Ovary (tissue), 10 donors: ENCODE measurements at places on chromosomes 2 and 18. TPM values are rescaled to one million over a fixed set of nuclear protein-coding genes. Genes with fewer than 3 reads are reported as not detected.

DNA sequence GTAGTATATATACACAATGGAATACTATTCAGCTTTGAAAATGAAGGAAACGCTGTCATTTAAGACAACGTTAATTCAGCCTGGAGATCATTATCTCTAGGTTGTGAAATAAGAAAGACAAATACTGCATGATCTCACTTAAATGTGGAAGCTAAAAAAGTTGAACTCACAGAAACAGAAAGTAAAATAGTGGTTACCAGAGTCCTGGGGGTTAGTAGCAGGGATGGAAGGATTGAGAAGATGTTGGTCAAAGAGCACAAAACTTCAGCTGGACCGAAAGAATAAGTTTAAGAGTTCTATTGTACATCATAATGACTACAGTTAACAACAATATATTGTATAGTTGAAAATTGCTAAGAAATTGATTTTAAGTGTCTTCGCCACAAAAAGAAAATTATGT, 670.3 kb downstream of the NR4A2 start:
- H3K36me3 ChIP-seq: no peaks in the 10 kb centered on the region
- H3K4me3 ChIP-seq: no peak overlapping the region
- no peak overlapping the region for H3K27ac ChIP-seq
- H3K4me1 ChIP-seq: no peaks in the 10 kb centered on the region
- no peak for DNase-seq

DNA sequence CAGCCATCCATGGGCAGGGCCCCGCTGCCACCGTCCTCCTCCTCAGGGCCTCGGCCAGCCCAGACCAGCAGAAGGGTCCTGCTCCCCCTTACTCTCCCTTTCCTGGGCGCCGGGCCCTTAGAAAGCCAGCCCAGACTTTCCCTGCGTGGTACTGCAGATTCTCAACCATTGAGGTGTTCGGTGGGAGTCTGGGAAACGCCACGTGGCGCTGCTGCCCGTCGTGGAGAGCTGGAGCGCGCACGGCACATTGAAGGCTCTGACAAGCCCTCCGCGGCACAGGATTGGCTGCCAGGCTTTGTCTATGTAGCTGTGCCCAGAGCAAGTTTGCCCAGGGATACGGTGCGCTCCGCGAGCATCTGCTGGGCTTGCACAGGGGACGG, 10.4 kb upstream of the KLHL30 start:
- no peaks in the 10 kb centered on the region for H3K27me3 ChIP-seq
- no peak overlapping the region for H3K4me3 ChIP-seq
- no peaks in the 10 kb centered on the region for H3K36me3 ChIP-seq
- DNase-seq: no peak
- peaks cover 6% of the 10 kb centered on the region for H3K4me1 ChIP-seq

- DNase-seq: no peak
- H3K36me3 ChIP-seq: no peaks in the 10 kb centered on the region
- no peak overlapping the region for H3K27ac ChIP-seq
- no peaks in the 10 kb centered on the region for H3K27me3 ChIP-seq
- H3K4me3 ChIP-seq: no peak overlapping the region
- no peaks in the 10 kb centered on the region for H3K4me1 ChIP-seq
These were observed 111.1 kb downstream of the TTC27 start for GRCh38 chr2:32738939-32739338.

- no peaks in the 10 kb centered on the region for H3K27me3 ChIP-seq
- DNase-seq: no peak
- H3K27ac ChIP-seq: peak overlapping the region; percentile 84
- no peak overlapping the region for H3K4me3 ChIP-seq
These were observed 36.6 kb upstream of the TANK start for GRCh38 chr2:161123531-161124030.

- no peaks in the 10 kb centered on the region for H3K27me3 ChIP-seq
- peak overlapping the region; percentile 82 for H3K27ac ChIP-seq
- H3K36me3 ChIP-seq: no peaks in the 10 kb centered on the region
- H3K4me3 ChIP-seq: peak overlapping the region; percentile 59
- peak; percentile 68 for DNase-seq
- H3K4me1 ChIP-seq: no peaks in the 10 kb centered on the region
These were observed 29.9 kb downstream of the ANO7 start for GRCh38 chr2:241218131-241219029.

GRCh38 chr2:134954065-134954464, 35.4 kb downstream of the CCNT2 start:
- no peaks in the 10 kb centered on the region for H3K36me3 ChIP-seq
- no peaks in the 10 kb centered on the region for H3K4me1 ChIP-seq
- H3K27me3 ChIP-seq: no peaks in the 10 kb centered on the region
- no peak overlapping the region for H3K27ac ChIP-seq

DNA sequence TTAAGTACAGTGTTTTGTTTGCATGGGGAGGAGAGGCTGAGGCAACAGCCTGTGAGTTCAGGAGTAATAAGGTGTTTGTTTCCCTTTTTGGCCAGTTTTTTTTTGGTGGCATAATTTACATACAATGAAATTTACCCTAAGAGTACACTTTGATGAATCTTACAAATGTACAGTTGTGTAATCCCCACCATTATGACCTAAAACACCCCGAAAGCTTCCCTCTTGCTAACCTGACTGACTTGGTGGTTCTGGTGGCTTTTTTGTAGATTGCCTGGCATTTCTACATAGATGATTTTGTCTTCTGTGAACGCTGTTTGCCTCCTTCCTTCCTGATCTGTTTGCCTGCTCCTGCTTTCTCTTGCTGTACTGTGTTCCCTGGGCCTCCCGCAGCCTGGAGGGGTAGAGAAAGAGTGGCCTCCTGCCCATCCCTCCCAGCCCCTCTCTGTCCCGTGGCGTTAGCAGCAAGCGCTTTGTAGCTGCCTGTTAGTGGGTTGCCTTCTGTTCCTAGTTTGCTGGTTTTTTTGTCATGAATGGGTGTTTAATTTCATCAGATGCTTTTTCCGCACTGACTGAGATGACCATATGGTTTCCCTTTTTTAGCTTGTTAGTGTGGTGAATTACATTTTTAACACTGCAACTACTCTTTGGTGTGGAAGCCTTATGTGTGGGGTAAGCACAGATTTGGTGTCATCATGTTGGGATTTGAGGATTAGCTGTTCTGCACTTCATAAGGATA, 32.1 kb downstream of the ASAP2 start:
- no peak for DNase-seq
- H3K27ac ChIP-seq: no peak overlapping the region
- peaks cover 40% of the 10 kb centered on the region for H3K4me1 ChIP-seq
- H3K27me3 ChIP-seq: no peaks in the 10 kb centered on the region
- no peaks in the 10 kb centered on the region for H3K36me3 ChIP-seq

DNA sequence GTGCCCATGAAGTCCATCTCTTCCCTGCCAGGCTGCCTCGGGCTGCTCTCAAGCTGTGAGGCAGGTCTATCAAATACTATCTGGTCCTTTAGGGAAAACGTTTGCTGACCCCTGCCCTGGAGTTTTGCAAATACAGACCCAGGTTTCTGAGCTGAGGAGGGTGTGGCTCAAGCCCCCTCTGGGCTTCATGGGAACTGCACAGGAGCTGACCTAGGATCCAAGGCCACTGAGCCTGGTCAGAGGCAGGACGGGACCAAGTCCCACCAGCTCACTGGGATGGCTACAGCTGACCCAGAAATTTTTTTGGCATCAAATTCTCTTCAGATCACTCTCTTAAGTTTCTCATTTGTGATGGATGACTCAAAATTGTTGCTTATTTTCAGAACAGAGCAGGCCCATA, 14.1 kb downstream of the ZNF516 start:
- peaks cover 26% of the 10 kb centered on the region for H3K4me1 ChIP-seq
- no peaks in the 10 kb centered on the region for H3K36me3 ChIP-seq
- no peaks in the 10 kb centered on the region for H3K27me3 ChIP-seq
- DNase-seq: no peak
- no peak overlapping the region for H3K4me3 ChIP-seq

GRCh38 chr18:26963292-26963691, 97.8 kb upstream of the AQP4 start:
- no peak for DNase-seq
- no peak overlapping the region for H3K27ac ChIP-seq
- H3K4me1 ChIP-seq: peaks cover 8% of the 10 kb centered on the region
- no peaks in the 10 kb centered on the region for H3K27me3 ChIP-seq
- no peaks in the 10 kb centered on the region for H3K36me3 ChIP-seq

DNA sequence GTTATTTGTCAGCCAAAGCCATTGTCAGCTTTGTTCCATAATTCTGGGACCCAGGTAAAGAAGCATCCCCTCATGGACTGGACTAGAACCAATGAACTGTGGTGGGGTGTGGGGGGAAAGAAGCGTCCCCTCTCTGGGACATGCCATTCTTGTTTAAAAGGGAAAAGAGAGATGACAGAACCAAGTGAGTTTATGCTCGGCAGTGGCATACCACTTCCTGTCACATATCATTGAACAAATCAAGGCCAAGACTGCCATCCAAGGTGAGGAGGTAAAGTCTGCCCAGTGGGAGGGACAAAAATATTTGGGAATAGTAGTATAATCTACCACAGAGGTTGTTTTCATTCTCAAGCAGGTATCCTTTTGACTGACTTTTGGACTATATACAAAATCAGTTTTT, 4.7 kb upstream of the GLS start:
- H3K27ac ChIP-seq: no peak overlapping the region
- peaks cover 3% of the 10 kb centered on the region for H3K4me1 ChIP-seq
- no peak for DNase-seq
- H3K27me3 ChIP-seq: no peaks in the 10 kb centered on the region
- H3K36me3 ChIP-seq: no peaks in the 10 kb centered on the region
- H3K4me3 ChIP-seq: no peak overlapping the region

- no peaks in the 10 kb centered on the region for H3K27me3 ChIP-seq
- H3K27ac ChIP-seq: no peak overlapping the region
- H3K4me1 ChIP-seq: peaks cover 8% of the 10 kb centered on the region
- no peak for DNase-seq
- H3K36me3 ChIP-seq: no peaks in the 10 kb centered on the region
- H3K4me3 ChIP-seq: no peak overlapping the region
These were observed 179.0 kb downstream of the SMAD7 start for GRCh38 chr18:48771641-48772375.

GRCh38 chr2:25343187-25343825, 1.6 kb upstream of the DNMT3A start:
- H3K4me1 ChIP-seq: peaks cover 6% of the 10 kb centered on the region
- no peaks in the 10 kb centered on the region for H3K36me3 ChIP-seq
- no peaks in the 10 kb centered on the region for H3K27me3 ChIP-seq
- DNase-seq: no peak
- no peak overlapping the region for H3K27ac ChIP-seq

GRCh38 chr2:160425434-160426151, 68.0 kb downstream of the RBMS1 start:
- H3K27me3 ChIP-seq: no peaks in the 10 kb centered on the region
- H3K4me3 ChIP-seq: no peak overlapping the region
- H3K27ac ChIP-seq: no peak overlapping the region
- peaks cover 10% of the 10 kb centered on the region for H3K4me1 ChIP-seq
- no peak for DNase-seq

- H3K4me3 ChIP-seq: no peak overlapping the region
- no peak overlapping the region for H3K27ac ChIP-seq
- peaks cover 2% of the 10 kb centered on the region for H3K4me1 ChIP-seq
- DNase-seq: no peak
- H3K36me3 ChIP-seq: no peaks in the 10 kb centered on the region
These were observed 287.5 kb downstream of the OSR1 start for GRCh38 chr2:19070886-19071285.

DNA sequence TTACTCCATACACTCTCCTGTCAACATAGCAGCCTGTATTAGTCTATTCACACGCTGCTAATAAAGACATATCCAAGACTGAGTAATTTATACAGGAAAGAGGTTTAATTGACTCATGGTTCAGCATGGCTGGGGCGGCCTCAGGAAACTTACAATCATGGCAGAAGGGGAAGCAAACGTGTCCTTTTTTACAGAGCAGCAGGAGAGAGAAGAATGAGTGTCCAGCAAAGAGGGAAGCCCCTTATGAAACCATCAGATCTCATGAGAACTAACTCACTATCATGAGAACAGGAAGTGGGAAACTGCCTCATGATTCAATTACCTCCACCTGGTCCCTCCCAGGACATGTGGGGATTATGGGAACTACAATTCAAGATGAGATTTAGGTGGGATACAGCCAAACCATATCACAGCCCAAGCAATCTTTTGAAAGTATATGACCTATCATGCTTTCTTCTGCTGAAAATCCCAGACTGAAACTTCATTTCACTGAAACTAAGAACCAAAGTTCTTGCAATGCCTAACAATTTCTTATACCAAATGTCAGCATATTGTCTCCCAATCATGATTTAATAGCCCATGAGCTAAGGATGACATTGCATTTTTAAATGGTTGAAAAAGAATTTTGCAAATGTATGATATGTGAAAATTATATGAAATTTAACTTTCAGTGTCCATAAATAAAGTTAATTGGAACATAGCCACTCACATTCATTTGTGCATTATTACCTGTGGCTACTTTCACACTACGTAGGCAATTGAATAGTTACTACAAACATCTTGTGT, 686.8 kb upstream of the ZEB2 start:
- H3K4me3 ChIP-seq: no peak overlapping the region
- no peaks in the 10 kb centered on the region for H3K36me3 ChIP-seq
- no peaks in the 10 kb centered on the region for H3K4me1 ChIP-seq
- H3K27me3 ChIP-seq: no peaks in the 10 kb centered on the region
- no peak for DNase-seq

GRCh38 chr2:27737676-27738348, 33.7 kb upstream of the MRPL33 start:
- H3K27me3 ChIP-seq: no peaks in the 10 kb centered on the region
- H3K4me1 ChIP-seq: peaks cover 4% of the 10 kb centered on the region
- H3K4me3 ChIP-seq: no peak overlapping the region
- H3K27ac ChIP-seq: no peak overlapping the region

DNA sequence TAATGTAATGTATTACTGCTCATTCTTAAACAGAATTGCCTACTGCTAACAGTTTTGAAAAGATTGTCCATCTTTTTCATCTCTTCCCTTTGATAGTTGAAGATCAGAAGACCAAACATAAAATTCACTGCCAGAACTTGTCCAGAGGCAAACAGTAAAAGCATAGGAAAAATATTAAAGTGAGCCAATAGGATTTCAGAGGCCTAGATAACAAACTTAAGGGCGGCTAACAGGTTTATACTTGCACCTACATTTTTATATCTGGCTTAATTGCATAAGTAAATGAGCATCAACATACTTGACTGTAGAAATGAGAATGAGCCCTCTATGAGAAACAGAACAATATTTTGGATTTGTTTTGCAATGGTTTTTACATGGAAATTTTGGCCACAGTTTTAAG, 30.3 kb downstream of the ZC3H15 start:
- no peak overlapping the region for H3K27ac ChIP-seq
- H3K4me1 ChIP-seq: no peaks in the 10 kb centered on the region
- H3K27me3 ChIP-seq: no peaks in the 10 kb centered on the region
- no peak overlapping the region for H3K4me3 ChIP-seq
- H3K36me3 ChIP-seq: no peaks in the 10 kb centered on the region
- no peak for DNase-seq

GRCh38 chr2:2689306-2689705, 358.2 kb upstream of the MYT1L start:
- no peaks in the 10 kb centered on the region for H3K36me3 ChIP-seq
- H3K27ac ChIP-seq: no peak overlapping the region
- no peaks in the 10 kb centered on the region for H3K4me1 ChIP-seq
- no peak overlapping the region for H3K4me3 ChIP-seq

The FOXI3 gene
- total RNA-seq: not detected

The UPP2 gene
- 0.15 TPM for total RNA-seq

The RGPD3 gene
- 0.15 TPM for total RNA-seq

The ANKRD30B gene
- 0.11 TPM for total RNA-seq

The C1GALT1C1L gene
- total RNA-seq: 1.2 TPM

The CHN1 gene
- total RNA-seq: 9.7 TPM

The LCT gene
- not detected for total RNA-seq

The CNRIP1 gene
- total RNA-seq: 29.8 TPM
